ENCODE measurements at places on chromosomes 6 and 20.
A peak's percentile ranks its signal among the peaks of the same experiment; 100 is the strongest.

DNA sequence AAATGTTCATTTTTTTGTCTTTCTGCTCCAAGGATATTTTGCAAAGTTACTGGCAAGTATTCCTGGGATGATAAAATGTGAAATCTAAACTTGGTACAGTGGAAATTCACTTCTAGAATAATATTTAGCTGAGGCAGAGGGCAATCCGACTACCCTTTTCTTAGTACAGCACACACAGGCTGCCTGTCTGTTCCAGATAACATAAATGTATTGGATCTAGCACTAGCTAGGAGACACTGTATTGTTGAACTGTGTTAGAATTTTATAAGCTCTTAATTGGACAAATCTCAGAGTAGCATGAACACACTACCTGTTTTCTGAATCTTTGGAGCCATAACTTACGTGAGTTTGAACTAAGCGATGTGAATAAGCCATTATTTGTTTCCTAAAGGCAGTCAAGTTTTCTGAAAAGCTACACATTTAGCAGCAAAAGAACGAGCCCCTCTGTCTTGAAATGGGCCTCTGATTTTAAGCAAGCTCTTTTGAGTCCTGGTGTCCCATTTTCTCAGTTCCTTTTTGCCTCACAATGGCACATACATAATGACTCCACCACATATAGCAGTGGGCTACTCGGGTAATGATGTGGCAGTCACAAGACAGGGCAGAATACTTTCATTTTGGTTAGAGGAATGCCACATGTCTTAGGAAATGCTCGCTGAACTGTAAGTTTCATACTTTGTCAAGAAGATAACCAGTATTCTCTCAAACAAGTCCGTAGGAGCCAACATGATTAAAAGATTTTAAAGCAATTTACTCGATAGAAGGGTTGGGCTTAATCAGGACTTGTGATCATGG is 116.5 kb upstream of the ESR1 start:
- H3K4me3 ChIP-seq, result peak overlapping the region; percentile 48
- H3K27me3 ChIP-seq, result no peaks in the 10 kb centered on the region
- no peaks in the 10 kb centered on the region for H3K4me1 ChIP-seq
- DNase-seq, result no peak

- H3K27ac ChIP-seq, result no peak overlapping the region
- no peaks in the 10 kb centered on the region for H3K36me3 ChIP-seq
- H3K4me3 ChIP-seq, result peak overlapping the region; percentile 36
- no peak for DNase-seq
- no peaks in the 10 kb centered on the region for H3K27me3 ChIP-seq
Observed at GRCh38 chr6:107712665-107713551, 111.2 kb downstream of the SCML4 start.

DNA sequence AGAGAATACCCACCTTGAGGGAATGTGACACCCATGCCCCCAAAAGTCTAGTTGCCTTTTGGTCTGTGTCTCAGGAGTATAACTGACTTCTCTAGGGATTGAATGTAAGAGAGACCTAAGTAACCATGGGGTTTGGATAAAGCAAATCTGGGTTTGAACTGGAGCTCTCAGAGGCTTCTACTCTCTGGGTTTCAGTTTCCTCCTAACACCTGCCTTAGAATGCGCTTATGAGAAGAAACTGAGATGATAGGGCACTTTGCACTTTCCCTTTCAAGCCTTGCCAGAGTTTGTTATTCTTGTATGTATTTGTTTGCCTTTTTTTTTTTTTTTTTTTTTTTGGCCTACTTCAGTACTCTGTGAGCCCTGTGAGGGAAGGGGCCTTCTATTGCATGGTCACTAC is 19.4 kb downstream of the SDHAF4 start:
- no peaks in the 10 kb centered on the region for H3K36me3 ChIP-seq
- no peak for DNase-seq
- H3K27ac ChIP-seq, result no peak overlapping the region
- H3K4me1 ChIP-seq, result no peaks in the 10 kb centered on the region
- no peaks in the 10 kb centered on the region for H3K27me3 ChIP-seq

GRCh38 chr6:35919085-35919826 is 1.6 kb downstream of the SRPK1 start:
- peak overlapping the region; percentile 74 for H3K4me3 ChIP-seq
- DNase-seq, result no peak
- no peak overlapping the region for H3K27ac ChIP-seq
- H3K27me3 ChIP-seq, result no peaks in the 10 kb centered on the region

GRCh38 chr6:137156650-137157049 is 16.8 kb downstream of the IL22RA2 start:
- no peak for DNase-seq
- no peaks in the 10 kb centered on the region for H3K4me1 ChIP-seq
- H3K4me3 ChIP-seq, result no peak overlapping the region
- H3K36me3 ChIP-seq, result no peaks in the 10 kb centered on the region
- H3K27ac ChIP-seq, result no peak overlapping the region
- H3K27me3 ChIP-seq, result no peaks in the 10 kb centered on the region

GRCh38 chr6:46052479-46052878 is 36.8 kb upstream of the CLIC5 start:
- no peak overlapping the region for H3K27ac ChIP-seq
- no peak for DNase-seq
- H3K4me3 ChIP-seq, result no peak overlapping the region
- H3K36me3 ChIP-seq, result no peaks in the 10 kb centered on the region

DNA sequence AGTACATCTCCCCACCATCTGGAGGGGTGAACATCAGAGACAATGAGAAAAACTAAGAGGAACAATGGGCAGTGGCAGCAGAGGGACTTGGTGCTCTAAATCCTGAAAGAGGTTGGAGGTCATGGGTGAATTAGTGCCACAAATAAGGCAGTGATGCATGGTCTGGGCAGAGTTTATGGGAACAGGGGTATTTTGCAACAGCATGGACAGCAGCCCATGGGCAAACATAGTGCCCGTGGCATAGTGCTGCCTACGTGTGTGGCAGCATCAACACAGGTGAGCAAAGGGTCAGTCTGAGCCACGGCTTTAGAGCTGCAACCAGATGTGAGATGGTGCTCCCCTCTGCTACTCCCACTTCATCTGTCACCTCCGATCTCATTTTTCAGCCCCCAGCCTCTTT is 459.1 kb upstream of the CITED2 start:
- no peak for DNase-seq
- no peak overlapping the region for H3K4me3 ChIP-seq
- no peaks in the 10 kb centered on the region for H3K4me1 ChIP-seq
- no peak overlapping the region for H3K27ac ChIP-seq

GRCh38 chr20:19433371-19434350 is 221.2 kb downstream of the SLC24A3 start:
- no peaks in the 10 kb centered on the region for H3K36me3 ChIP-seq
- H3K27ac ChIP-seq, result no peak overlapping the region
- H3K4me3 ChIP-seq, result no peak overlapping the region
- no peaks in the 10 kb centered on the region for H3K4me1 ChIP-seq
- H3K27me3 ChIP-seq, result no peaks in the 10 kb centered on the region

DNA sequence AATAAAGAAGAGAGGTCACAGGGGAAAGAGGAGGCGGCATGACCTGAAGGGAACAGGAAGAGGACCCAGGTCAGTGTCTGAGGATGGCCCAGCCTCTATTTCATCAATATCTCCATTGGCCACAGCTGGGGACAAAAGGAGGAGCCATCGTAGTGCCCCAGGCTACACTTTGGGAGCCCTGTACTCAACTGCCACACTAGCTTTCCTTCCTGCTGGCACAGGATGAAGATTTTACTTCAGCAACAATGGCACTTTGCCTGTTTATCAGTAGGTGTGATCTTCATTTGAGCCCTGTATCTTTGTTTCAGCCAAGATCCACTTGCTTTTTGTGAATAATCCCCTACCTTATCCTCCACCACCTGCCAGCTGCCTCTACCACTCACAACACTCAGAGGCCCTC is 35.4 kb upstream of the RCAN2 start:
- no peaks in the 10 kb centered on the region for H3K36me3 ChIP-seq
- H3K4me1 ChIP-seq, result peaks cover 3% of the 10 kb centered on the region
- DNase-seq, result no peak
- no peaks in the 10 kb centered on the region for H3K27me3 ChIP-seq
- H3K27ac ChIP-seq, result no peak overlapping the region
- H3K4me3 ChIP-seq, result no peak overlapping the region

DNA sequence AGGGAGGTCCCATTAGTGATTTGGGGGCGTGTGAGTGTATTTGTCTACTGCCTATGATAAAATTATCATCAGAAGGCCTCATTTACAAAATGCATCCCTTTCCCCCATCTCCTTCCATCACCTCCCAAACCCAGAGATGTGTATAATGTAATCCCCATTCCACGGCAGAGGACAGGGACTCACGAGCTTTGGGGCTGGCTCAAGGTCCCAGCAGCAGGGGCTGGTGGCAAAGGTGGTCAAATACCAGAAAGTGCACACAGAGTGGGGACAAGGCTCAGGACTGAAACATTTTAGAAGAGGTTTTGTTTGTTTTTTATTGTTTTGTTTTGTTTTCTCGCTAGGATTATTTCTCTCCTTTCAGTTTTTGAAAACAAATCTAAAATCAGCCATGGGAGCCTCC is 68.5 kb upstream of the TOP1 start:
- H3K27ac ChIP-seq, result no peak overlapping the region
- no peak for DNase-seq
- no peaks in the 10 kb centered on the region for H3K36me3 ChIP-seq
- H3K27me3 ChIP-seq, result no peaks in the 10 kb centered on the region

DNA sequence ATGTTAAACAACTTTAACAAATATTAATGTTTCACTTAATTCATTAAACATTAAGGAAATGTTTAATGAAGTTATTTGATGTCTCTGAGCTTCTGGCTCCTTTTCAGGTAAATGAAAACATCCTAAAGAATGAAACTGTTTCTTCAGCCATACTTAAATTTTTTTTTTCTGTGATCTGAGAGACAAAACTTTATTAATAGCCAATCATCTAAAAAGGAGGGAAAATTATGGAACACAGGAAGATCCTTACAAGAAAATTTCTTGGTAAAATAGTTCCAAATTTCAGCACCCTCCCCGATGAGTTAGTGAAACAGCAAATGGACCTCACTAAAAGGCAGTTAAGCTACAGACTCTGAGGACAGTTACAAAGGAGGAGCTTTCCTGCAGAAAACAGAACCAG is 185.2 kb downstream of the REV3L start:
- H3K4me1 ChIP-seq, result peaks cover 2% of the 10 kb centered on the region
- no peaks in the 10 kb centered on the region for H3K36me3 ChIP-seq
- no peak for DNase-seq
- H3K27ac ChIP-seq, result no peak overlapping the region
- H3K4me3 ChIP-seq, result no peak overlapping the region

DNA sequence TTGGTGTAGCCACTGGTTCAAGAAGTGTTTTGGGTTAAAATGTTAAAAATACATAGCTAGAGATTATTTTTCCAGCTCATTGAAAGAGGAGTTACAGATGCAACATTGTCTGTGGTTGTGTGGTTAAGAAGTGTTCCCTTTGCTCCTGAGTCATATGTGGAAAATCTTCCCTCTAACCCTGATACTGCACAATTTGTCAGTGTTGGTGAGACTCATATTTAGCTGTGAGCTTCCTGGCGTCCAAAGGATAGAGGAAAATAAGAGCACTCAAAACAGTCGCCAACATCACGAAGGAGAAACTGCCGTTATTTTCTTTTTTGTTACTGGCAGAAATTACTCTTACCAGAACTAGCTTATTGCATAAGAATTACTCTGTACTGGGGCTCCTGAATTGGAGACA is 250.4 kb downstream of the CDH4 start:
- no peak overlapping the region for H3K4me3 ChIP-seq
- no peaks in the 10 kb centered on the region for H3K4me1 ChIP-seq
- H3K36me3 ChIP-seq, result no peaks in the 10 kb centered on the region
- no peaks in the 10 kb centered on the region for H3K27me3 ChIP-seq
- no peak for DNase-seq
- H3K27ac ChIP-seq, result no peak overlapping the region

- H3K27me3 ChIP-seq, result no peaks in the 10 kb centered on the region
- DNase-seq, result no peak
- H3K36me3 ChIP-seq, result no peaks in the 10 kb centered on the region
- H3K27ac ChIP-seq, result no peak overlapping the region
- H3K4me1 ChIP-seq, result no peaks in the 10 kb centered on the region
Observed at GRCh38 chr6:137845460-137845859, 21.6 kb upstream of the TNFAIP3 start.

DNA sequence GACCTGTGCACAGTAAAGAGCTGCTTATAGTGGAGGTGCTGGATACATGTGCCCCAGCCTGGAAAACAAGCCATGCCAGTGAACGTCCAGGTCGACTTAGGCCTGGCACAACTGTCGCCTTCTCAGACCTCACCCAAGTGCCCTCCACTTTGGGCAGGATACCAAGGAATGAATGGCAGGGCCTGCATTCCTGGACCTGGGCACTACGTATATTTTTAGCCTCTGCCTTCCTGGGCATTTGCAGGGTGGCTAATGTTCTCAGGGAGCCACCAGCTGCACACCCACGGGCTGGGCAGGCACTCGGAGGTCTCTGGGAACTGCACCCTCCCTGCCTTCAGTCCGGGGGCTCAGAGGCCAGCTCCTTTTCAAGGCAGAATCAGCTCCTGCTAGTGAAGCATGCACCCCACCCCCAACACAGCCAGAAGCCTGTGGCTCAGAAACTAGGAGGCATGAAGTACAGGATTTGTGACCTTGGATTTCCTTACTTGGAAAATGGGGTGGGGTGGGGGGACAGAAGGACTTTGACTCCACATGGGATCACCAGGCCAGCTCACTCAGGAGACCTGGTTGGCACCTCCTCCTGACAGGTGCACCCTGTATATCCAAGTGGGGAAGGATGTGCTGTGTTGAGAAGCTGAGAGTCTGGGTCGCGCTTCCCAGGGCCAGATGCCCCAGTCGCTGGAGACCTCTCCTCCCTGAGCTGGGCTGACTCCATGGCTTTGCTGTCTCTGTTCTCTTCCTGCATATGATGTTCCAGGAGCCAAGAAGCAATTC is 2.5 kb upstream of the LSM14B start:
- no peak overlapping the region for H3K27ac ChIP-seq
- no peak overlapping the region for H3K4me3 ChIP-seq
- H3K36me3 ChIP-seq, result no peaks in the 10 kb centered on the region
- no peaks in the 10 kb centered on the region for H3K27me3 ChIP-seq
- H3K4me1 ChIP-seq, result peaks cover 2% of the 10 kb centered on the region

DNA sequence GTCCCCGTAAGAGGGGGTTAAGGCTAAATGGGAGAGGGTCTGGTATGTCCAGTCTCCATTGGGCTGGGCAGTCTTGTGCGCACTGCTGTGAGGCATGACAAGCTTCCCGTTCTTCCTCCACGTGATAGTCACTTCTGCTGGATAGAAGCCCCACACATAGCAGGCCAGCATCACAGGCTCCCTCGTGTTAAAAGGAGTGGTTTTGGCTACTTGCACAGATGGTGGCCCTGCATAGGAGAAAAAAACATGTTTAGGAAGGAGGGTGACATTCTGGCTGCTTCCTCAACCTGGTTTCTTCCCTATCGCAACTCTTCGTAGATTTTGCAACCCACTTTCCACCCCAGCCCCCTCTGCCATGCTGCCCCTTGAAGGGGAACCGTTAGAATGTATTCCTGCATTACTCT is 3.6 kb downstream of the HLA-DMB start:
- no peaks in the 10 kb centered on the region for H3K4me1 ChIP-seq
- H3K27me3 ChIP-seq, result no peaks in the 10 kb centered on the region

- no peaks in the 10 kb centered on the region for H3K36me3 ChIP-seq
- H3K4me3 ChIP-seq, result no peak overlapping the region
- no peak for DNase-seq
- H3K27me3 ChIP-seq, result no peaks in the 10 kb centered on the region
- H3K4me1 ChIP-seq, result no peaks in the 10 kb centered on the region
- H3K27ac ChIP-seq, result no peak overlapping the region
Observed at GRCh38 chr6:24777227-24777626, 2.5 kb downstream of the GMNN start.

GRCh38 chr6:168159506-168159905 is 80.5 kb upstream of the FRMD1 start:
- H3K4me3 ChIP-seq, result no peak overlapping the region
- no peaks in the 10 kb centered on the region for H3K36me3 ChIP-seq
- no peaks in the 10 kb centered on the region for H3K4me1 ChIP-seq
- DNase-seq, result no peak
- no peaks in the 10 kb centered on the region for H3K27me3 ChIP-seq

All from aorta (tissue), 5 donors.